DMS79 (cell line): ENCODE measurements at places on chromosomes 4 and X.

- DNase-seq = no peak
Observed at GRCh38 chr4:130896920-130897319, 1801.0 kb downstream of the C4orf33 start.

DNA sequence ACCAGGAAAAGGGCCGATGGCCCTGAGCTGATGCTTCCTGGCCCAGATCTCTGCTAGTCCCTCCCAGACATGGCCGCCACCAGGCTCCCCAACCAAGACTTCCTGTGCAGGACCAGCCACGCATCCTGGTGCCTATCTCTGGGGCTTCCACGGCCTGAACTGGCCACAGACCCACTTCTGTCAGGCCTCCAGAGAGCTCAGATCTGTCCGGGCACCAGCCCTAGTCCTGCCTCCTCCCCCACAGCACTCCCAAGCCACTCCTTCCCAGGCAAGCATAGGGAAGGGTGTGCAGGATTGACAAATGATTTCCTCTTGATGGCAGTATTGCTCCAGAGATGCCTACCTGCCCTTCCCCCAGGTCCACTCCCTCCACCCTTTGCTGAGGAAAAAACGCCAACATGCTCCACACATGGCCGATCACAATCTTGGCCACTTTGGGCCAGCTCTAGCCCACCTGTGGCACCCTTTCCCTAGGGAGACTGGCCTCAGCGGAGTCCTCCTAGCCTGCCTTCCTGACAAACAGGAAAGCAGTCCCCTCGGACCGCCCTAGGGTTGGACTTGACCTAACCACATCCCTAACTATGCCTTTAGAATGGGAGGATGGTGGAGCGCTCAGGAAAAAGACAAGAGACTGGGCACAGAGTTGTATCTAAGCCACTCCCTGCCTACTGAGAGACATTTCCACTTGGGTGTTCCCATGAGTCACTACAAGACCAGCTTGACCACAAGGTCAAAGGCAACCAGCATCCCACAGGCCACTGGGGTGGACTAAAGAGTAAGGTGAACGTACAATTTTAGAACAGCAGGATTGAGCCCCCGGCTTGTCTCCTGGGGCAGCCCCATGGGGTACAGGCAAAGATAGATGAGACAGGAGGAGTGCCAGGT is 277.5 kb upstream of the AGTR2 start:
- DNase-seq = peak; percentile 7

DNA sequence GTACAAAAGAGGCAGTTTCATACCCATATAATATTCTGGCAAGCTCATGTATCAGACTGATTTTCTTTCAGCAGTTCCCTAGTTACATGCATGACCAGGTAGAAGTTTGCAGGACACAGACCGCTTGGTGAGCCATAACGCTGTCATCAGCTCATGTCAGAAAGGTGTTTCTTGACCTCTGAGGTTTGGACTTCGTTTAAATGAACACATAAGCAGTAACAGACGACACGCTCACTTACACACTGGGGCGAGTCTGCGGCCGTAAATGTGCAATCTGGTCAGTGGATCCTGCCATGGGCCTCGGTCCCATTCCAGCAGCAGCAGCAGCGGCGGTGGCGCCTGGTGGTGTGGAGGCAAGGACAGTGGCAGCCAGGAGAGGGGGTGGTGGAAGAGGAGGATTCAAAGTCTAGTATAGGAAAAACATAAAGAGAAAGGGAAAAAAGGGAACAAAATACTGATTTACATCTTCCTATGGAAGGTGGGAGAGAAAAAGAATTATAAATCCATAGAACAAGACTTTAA is 111.9 kb upstream of the CBR4 start:
- DNase-seq = no peak

- peak; percentile 43 for DNase-seq
Observed at GRCh38 chr4:153152501-153153338, 51.5 kb upstream of the TRIM2 start.

DNA sequence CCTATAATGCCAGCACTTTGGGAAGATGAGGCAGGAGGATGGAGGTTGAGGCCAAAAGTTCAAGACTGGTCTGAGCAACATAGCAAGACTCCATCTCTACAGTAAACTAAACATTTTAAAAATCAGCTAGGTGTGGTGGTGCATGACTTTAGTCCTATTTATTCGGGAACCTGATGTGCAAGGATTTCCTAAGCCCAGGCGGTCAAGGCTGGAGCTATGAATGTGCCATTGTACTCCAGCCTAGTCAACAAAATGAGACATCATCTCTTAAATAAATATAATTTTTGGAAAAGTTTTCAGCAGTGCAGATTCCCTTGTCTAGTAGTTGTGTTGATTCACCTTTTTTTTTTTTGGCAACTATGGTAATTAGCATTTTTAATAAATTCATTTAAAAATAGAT is 928.7 kb upstream of the PRKX start:
- no peak for DNase-seq

DNA sequence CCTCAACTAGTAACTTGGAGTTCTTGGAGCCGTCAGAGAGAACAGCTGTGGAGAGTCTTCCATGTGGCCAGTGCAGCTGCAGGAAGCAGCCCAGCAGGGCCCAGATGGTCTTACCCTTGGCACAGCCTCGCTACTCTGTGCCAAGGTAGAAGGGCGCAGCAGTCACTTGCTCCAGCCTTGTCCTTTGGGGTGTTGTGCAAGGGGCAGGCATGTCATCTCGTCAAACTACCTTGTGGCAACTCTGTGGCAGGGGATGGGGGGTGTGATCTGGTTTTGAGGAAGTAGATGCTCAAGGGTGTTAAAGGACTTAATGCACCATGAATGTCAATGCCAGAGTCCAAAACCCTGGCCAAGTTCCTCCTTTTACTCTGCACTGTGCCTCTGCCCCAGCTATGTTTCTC is 34.2 kb upstream of the TBC1D14 start:
- no peak for DNase-seq

- no peak for DNase-seq
Observed at GRCh38 chr4:150152766-150153165, 74.5 kb downstream of the DCLK2 start.

DNA sequence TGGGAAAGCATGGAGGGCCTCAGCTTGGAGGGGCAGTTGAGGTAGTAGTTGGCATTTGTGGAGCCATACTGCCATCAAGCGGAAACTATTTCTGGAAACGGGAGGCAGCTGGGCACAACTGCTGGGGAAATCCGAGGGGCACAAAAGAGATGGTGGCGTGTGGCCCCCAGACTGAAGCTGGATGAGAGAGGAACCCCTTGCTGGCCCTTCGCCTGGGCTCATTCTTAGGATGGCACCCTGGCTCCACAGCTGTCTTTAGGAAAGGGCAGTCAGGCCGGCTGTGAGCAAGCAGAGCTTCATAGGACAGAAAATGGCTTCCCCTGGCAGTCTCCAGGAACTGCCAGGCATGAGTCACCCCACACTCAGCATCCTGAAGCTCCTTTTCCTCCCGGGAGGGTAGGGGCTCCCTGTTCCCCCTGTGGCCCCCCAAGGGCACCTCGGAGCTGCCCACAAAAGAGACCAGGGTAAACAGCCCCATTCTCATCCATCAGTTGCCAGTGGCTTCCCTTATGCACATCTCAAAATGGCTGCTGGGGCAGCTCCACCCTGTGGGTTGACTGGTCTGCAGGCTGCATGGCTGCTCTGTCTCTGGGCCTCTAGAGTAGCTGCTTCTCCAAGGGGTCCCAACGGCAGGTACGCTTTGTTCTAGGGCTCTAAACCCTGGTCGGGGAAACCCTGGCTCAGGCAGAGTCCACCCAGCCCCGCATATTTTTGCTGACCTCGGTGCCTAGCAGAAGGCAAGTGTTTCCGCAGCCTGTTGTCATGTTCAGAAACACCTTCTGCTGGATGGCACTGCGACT is 64.7 kb downstream of the NBDY start:
- no peak for DNase-seq

DNA sequence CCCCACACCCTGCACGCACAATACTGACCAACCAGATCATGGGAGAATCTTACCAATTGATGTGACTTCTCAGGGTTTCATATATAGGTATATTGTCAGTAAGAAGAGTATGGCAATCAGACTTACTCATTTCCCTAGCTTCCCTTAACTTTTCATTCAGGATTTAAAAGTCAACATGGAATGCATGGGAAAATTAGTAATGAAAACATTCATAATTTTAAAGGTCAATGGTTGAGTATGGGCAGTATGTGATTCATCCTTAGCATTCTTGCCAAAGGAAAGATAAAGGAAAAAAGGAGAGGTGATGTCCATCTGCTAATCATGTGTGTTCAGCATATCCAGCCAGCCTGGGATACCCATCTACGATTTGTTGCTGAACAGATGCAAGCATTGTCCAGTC is 4.0 kb downstream of the DIPK2B start:
- DNase-seq = no peak
